GF-D8 (cell line): ENCODE measurements at places on chromosomes 4 and X.

DNA sequence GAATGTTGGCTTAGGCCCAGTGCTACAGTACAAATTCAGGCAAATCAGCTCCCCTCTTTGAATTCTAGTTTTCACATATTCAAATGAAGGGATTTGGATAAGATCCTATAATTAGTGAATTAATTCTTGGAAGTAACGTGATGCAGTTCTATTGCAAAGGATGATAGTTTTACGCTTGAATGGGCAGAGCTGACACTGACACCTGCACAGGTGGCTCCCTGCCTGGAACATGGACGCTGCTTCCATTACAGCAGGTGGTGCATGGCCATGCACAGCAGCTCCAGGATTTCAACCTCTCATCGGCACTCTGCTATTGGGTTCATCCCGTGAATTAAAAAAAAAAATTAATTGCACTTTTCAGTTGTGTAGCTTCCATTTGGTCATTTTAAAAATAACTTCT lies 28.4 kb upstream of the RPS6KA6 start:
- DNase-seq, result no peak

DNA sequence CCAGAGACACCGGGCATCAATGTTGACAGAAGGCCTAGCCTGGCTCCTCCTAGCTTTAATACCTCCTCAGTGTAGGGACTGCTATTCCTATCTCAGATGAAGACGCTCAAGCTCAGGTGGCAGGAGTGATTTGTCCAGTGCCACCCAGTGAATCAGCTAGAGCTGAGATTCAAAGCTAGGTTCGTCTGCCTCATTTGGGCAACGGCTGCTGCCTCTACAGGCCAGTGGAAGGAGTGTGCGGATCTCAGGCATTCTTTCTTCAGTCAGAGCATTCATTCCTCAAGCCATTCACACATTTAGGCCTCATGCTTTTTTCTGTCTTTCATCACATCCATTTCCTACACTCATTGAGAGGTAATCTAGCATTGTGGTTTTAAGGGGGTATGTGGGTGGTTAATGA lies 7.3 kb downstream of the TSR2 start:
- DNase-seq, result no peak

- no peak for DNase-seq
Observed at GRCh38 chr4:176939445-176939844, 146.7 kb upstream of the VEGFC start.

- no peak for DNase-seq
Observed at GRCh38 chr4:99986792-99987191, 36.7 kb upstream of the H2AZ1 start.

DNA sequence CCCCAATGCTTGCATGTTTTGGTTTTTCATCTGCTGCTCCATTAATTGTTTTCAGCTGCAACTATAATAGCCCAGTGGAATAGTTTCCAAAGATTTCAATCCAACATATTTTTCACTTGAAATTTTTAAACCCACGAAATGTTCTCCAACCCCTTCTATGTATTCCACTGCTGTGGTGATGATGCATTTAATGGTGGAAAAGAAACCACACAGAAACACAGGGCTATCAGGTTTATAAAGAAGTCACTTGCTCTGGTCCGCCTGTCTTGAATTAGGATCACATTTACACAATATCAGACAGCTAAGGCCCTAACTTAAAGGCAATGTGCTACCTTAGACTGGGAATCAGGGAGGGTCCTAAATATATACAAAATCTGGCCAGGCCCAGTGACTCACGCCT lies 35.0 kb downstream of the OPHN1 start:
- DNase-seq, result no peak

DNA sequence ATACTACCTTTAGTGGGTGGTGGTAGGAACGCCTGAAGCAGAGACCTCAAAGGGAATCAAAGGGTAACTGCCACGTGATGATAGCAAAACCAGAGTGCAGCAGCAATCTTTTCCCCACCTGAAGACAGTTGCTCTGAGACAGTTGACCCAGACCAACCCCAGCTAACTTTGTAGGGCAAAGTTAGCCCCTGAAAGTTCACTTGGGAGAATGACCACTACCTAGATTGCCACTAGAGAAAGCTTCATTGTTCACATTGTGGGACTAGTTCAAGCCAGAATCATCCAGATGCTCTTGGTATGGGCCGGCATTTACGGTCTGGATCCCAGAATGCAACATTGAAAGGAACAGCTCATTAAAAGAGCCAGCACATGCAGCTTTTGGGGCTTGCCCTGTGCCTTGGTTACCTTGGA lies 4.1 kb downstream of the SEPTIN6 start:
- no peak for DNase-seq
